ENCODE measurements at places on chromosomes 7 and 10. TPM values are rescaled to one million over a fixed set of nuclear protein-coding genes. Genes with fewer than 3 reads are reported as not detected.

STAG3 gene
- 3.7 TPM for total RNA-seq

DNA sequence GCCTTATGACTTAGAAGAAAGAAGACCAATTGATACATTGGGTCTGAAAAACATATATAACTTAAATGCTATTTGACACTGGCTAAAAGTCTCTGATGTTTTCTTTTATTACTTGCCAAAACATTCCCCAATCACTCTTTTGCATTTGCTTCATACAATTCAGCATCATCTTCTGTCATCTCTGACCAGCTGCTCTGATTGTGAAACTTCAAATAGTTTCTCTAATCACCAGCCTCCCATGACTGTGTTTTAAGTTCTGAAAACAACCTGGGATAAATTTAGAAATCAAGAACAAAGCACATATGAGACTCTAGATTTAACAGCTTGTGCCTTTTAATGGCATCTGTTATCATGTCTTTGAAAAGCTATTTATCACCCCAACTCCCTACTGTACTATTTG, 208.4 kb upstream of the KCND2 start:
- no peaks in the 10 kb centered on the region for H3K4me1 ChIP-seq
- no peak overlapping the region for H3K27ac ChIP-seq
- no peaks in the 10 kb centered on the region for H3K27me3 ChIP-seq
- DNase-seq = no peak
- H3K36me3 ChIP-seq = no peaks in the 10 kb centered on the region

DNA sequence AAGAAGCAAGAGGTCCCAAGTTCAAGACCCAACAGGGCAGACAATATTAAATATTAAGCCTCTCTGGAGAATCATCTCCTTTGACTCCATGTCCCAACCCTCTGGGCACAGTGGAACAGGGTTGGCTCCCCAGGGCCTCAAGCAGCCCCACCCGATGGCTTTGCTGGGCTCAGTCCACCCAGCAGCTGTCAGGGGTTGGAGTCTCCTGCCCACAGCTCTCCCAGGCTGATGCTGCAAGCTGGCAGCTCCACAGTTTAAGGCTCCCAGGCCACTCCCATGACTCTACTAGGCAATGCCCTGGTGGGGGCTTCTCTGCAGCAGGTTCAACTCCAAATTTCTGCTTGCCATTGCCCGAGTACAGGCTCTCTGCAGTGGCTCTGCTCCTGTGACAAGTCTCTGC, 55.1 kb downstream of the LARP4B start:
- H3K27ac ChIP-seq = no peak overlapping the region
- H3K36me3 ChIP-seq = no peaks in the 10 kb centered on the region
- no peak for DNase-seq
- H3K4me3 ChIP-seq = no peak overlapping the region

GRCh38 chr7:55189146-55189766, 170.4 kb downstream of the EGFR start:
- H3K27me3 ChIP-seq = no peaks in the 10 kb centered on the region
- DNase-seq = peak; percentile 5
- peaks cover 17% of the 10 kb centered on the region for H3K4me1 ChIP-seq
- H3K27ac ChIP-seq = no peak overlapping the region
